ENCODE measurements at places on chromosomes 6 and 20.

DNA sequence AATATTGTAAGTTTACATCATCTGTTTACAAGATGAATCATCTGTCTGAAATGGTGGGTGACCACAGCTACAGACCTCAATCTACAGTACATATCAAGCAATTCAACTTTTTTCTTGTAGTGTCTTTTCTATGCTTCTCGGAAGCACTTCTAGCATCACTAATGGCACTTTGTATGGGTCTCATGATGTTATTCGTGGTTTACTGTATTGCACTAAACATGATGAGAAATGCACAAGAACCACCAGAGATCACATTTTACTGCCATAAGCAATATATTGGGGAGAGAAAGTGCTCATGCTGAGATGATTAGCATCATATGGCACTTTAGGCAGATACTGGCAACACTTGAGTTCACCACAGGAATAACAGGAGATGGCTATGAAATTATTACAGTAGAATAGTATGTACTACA lies 15.4 kb upstream of the BTBD3 start:
- no peak for DNase-seq

- DNase-seq = no peak
Measured at GRCh38 chr20:47335251-47336128, 21.0 kb downstream of the ZMYND8 start.

- DNase-seq = no peak
Measured at GRCh38 chr20:49990271-49990720, 7.5 kb downstream of the SNAI1 start.

DNA sequence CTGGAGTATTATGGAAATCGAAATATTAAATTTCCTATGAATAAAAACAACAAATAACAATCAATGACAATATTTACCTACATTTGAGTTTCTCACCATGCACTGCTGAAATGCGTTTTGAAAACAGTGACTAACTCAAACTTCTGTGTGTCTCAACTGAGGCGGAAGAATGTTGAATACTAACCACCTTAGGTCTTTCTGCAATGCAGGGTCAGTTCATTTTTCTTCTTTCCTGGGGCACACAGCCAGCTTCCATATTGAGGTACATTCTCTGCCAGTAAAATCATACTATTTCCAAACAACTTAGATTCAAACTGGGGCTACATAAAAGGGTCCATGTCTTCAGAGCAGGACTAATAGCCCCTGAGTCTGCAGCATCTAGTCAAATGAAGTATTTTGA lies 310.1 kb downstream of the UTRN start:
- no peak for DNase-seq

- no peak for DNase-seq
Measured at GRCh38 chr20:58718121-58718563, 25.5 kb downstream of the NPEPL1 start.

- DNase-seq = no peak
Measured at GRCh38 chr20:22729180-22729579, 144.8 kb upstream of the FOXA2 start.

DNA sequence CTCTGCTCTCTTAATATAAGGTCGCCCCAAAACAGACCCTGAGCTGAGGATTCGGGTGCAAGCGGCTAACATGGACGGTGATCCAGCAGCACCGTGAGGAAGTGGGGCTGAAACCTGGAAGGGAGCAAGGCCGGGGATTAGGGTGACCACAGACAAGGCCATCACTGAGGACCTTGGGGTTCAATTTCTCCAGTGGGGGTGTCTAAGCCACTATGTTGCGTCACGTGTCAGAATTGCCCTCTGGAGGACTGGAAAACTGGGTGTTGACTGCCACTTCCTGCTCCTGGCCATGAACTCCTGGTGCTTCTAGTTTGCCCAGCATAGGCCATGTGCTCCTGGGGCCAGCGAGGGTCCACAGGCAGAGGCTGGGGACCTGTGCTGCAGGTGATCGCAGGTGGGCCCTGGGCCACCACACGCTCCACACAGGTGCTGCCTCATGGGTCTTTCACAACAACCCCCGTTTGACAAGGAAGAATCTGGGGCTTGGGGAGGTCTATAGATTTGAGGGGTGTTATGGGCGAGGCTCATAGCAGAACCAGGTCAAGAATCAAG lies 101.9 kb downstream of the CDH26 start:
- no peak for DNase-seq

DNA sequence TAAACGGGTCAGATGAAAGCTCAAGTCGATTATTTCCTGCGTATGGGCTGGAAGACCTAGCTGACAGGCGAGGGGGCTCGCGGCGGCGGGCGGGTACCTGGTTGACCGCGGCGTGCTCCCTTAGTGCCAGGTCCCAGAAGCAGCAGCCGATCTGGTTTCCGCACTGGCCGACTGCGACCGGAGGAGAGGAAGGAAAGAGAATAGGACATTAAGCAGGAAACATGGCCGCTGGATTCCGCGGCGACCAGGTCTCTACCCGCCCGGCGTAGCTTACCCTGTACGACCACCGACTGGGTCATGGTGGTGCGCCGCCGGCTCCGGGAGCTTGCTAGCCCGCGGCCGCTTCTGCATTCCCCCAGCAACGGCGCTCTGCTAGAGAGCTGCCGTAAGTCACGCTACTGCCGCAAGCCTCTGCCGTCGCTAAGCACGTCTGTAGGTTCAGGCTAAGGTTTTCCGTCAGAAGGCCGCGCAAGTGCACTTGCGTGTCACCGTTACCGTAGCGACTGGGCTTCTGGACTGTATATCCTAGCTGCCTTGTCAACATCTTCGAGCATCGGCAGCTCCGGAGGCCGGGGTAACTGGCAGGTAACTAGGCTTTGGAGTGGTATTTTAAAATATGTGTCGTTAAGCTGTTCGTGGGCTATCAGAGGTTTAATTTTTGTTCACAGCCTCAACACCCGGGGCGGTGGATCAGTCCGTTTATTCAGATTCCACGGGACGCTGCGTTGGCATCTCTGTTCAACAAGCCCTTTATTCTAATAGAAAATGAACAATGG lies at the start of the genes FAM229B and TUBE1:
TSS of gene FAM229B (plus strand) at position 456 of the 776 bp plus-strand sequence. CDS start 11,693 bp downstream, outside the sequence.
TSS of gene TUBE1 (minus strand) at position 347 of the 776 bp plus-strand sequence. CDS start at position 299, 48 bp downstream.
- DNase-seq = peak; percentile 97

GRCh38 chr20:47735412-47736400 lies 49.6 kb downstream of the SULF2 start:
- no peak for DNase-seq

GRCh38 chr6:74458536-74458935 lies 747.3 kb downstream of the COL12A1 start:
- no peak for DNase-seq

GRCh38 chr20:19793716-19794115 lies 35.7 kb downstream of the RIN2 start:
- DNase-seq = no peak

DNA sequence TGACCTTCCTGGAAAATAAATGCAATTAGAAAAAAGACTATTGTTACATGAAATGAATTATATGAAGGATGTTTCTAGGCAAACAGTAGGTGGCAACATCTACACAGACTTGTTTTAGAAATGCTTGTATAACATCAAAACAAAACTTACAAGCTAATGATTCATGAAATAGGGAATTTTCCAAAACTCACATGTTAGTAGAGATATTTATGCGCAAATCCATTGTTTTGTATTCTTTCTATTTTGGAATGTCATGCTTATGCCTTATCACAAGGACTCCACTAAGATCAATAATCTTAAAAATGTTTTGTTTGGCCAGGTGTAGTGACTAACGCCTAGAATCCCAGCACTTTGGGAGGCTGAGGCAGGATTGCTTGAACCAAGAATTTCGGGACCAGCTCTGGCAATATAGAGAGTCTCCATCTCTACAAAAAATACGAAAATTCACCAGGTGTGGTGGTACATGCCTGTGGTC lies 32.3 kb upstream of the LGSN start:
- no peak for DNase-seq

DNA sequence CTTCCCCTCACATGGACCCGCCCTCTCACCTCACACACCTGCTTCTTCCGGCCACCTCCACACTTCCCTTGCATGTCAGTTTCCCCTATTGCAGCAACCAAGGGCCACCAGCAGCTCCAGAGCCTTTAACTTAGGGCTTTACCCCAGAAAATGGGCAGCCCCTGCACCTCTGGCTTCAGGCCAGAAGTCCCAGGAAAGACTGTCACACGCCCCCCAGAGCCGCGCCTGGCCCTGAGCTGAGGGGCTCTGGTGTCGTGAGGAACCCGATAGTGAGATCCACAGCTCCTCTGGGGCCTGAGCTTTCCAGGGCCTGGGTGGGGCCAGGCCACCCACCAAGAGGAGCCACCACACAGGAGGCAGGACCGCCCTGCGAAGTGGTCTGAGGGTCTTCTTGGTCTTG lies 182.4 kb downstream of the DLL1 start:
- DNase-seq = no peak

DNA sequence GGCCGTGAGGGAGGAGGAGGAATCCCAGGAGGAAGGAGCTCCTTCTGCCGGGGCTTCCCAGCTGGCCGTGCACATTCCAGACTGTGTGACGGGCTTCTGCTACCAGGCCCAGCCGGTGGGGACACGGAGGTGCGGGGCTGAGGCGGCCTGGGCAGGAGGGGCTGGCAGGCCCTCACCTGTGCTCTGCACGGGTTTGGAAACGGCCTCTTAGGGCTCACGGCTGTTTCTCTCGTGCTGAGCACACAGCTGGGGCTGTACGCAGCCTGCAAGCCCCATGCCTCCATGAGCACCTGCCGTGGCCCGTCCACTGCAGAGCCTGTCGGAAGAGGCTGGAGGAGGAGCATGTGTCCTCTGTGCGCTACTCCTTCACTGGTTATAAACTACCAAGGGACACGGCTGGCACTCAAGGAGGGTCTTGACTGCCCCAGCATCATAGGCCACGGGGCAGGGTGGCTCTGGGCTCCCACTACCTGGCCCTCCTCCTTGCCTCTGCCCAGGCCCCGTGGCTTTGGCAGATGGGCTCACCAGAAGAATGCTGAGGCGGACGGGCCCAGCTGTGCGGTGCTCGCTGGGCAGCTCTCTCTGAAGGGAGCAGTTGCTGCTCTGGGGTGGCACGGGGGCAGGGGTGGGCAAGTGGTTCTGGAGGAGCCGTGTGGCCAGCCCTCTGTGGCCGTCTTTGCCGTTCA lies 15.8 kb downstream of the NPEPL1 start:
- no peak for DNase-seq

DNA sequence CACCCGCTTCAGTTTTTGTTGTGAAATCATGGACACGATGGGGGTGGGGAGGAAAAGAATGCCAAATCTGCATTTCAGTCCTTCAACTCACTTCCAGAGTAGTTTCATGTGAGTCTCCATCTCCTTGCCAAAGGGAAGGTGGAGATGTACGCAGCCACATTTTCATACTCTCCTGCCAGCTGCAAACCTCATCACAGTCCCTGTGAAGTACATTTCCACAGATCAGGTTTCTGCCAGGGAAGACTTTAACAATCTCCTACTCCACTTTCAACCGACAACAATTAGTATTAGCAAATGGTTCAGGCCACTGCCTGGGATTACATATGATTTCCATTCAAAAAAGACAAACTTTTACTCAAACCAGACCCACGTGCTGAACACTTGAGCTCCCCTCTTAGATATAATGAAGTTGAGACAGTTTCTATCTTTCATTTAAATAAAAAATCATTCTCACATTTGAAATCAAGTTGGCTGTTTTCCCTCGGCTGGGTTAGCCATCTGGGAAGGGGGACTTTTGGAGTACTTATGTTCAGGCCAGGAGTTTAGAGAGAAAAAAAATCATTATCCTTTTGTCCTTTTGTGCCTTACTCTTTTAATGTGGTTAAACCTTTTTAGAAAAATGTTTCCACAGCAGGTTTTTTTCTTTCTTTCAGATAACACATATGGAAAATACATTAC lies 51.0 kb upstream of the CEP162 start:
- DNase-seq = no peak

DNA sequence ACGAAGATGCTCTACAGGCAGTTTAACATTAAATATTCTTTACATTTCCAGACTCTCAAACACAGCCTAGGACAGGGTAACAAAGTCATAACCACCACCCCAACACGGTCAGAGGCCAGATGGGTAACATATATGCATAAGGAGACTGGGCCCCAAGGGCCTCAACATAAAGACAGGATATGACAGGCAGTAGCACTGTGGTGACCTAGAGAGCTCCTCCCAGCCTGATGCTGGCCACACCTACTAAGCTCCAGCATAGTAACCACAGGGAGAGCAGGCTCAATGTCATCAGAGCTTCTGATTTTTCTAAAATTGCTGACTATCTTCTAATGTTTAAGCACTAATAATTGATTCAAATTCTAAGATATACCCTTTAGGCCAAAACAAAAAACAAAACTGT lies 21.7 kb downstream of the SMLR1 start:
- DNase-seq = no peak

DNA sequence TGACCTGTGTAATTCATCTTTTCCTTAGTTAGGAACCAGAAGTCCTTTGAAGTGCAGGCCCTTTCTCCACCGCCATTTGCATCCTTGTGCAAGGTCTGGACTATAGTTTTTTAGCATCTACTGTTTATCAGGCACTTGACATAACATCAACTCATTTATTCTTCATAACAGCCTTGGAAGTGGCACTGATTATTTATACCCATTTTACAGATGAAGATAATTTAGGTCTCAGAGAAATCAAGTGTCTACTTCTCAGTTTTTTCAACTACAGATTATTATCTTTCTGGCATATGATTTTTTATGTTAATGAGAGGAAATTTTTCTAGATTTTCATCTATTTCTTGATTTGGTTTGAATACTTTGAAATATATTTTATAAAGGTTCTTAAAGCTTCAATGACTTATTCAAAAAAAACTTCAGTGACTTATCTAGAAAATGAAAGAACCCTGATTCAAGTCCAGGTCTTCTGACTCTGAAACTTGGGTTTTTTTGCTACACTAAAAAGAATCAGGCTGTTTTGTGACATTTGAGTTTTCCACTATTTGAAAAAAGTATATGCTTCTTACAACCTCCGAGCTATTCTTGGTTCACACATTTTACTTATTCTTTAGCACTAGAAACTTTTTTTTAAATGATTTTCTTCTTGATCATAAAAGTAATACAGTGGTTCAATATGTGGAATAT lies 3.1 kb upstream of the UBE2J1 start:
- DNase-seq = no peak

DNA sequence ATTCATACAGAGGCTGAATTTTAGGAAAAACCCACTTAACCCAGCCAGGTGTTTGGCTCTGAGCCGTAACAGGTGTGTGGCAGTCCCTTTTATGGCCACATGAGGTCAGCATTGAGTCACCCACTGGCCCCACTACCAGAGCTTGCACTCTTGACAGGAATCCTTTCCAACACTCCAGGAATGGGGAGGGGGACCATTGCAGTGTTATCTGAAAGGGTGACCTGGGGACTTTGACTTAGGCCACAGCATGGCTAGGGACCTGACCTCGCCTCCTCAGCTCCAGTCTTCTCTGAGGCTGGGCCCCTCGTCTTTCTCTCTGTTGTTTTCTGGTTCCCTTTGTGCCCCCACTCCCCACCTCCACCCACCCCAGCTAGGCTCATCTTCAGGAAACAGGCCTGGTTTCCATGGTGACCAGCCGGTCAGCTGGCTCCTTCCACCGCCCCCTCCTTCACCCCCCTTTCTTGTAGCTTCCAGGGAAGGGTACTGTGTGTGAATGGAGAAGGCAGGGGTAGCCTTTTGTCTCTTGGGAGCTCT lies 2.1 kb upstream of the TMEM151B start:
- peak; percentile 45 for DNase-seq

DNA sequence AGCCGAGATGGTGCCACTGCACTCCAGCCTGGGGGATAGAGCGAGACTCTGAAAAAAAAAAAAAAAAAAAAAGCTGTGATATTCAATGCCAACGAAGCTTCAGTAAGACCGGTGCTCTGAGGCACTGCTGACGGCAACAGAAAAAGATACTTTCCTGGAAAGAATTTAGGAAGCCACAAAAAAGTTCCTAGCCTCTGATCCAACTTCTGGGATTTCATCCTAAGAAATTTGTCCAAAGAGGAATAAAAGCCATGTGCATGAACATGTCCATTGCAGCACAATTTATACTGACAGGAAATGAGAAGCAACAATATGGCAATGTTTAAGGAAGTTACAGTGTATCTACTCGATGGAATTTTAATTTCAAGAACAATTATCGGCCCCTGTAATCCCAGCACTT lies 24.5 kb upstream of the CARMIL1 start:
- no peak for DNase-seq

GRCh38 chr20:62728781-62729300 lies 20.2 kb downstream of the NTSR1 start:
- DNase-seq = no peak

All from SHP77 (cell line).